ENCODE measurements at places on chromosomes 6 and 20.

GRCh38 chr20:19083136-19083621 lies 129.3 kb upstream of the SLC24A3 start:
- no peak for DNase-seq

- DNase-seq, result no peak
These were observed 68.9 kb downstream of the EDN1 start for GRCh38 chr6:12359036-12359435.

GRCh38 chr6:12801141-12801540 lies 84.6 kb downstream of the PHACTR1 start:
- DNase-seq, result no peak

DNA sequence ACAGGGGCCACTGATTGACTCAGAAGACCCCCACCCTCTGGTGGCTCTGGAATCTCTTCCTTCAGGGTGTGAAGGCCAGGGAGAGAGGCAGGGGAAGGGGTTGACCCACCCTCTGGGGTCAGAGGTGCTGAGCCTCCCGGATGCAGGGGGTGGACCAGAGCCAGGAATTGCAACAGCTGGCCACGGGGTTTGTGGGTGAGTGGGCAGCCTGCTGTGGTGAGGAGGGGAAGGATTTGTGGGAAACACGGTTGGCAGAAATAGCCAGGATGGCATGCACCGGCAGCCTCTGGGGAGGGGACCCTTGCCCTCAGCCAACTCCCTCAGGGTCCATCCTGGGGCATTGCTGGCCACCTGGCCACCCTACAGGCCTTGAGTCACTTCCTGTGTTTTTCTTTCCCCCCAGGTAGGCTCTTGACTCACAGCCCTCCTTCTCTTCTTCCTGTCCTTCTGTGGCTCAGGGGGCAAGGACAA lies 92.8 kb downstream of the MRPL14 start:
- no peak for DNase-seq

DNA sequence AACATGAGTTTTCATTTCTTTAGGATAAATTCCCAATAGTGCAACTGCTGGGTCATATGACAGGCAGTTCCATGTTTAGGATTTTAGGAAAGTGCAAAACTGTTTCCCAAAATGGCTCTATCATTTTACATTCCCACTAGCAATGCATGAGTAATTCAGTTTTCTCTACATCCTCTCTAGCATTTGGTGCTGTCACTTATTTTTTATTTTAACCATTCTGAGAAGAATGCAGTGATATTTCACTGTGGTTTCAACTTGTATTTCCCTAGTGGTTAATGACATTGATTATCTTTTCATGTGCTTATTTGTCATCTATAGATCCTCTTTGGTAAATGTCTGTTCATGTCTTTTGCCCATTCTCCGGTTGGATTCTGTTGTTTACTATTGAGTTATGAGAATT lies 82.7 kb downstream of the PHIP start:
- DNase-seq, result no peak

DNA sequence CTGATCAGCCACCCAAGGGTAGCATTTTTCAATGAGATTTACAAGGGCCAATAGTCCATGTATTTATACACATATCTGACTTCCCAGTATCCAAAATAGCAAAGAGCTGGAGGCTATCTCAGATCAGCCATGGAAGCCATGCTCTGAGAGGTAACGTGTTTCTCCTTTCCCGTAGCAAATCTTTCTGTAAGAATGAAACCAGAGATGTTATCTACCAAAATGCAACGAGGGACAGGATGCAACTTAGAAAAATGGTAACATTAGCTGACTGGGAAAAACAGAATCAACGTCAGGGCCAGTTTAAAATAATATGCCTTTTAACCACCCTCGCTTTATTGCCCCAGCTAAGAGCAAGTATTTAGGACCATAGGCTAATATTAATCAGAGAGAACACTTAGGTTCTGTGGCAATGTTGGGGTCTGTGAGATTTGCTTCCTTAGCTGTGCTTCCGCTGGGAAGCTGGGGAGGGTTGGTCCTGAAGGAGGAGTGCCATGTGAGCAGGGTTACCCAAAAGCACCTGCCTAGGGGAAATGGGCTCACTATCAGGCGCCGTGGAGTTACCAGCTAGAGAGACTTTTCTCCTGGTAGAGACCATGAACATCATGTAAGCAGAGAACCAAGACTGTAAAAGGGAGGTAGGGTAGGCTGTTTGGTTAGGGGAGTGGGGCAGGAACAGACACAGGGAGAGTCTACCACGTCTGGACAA lies 1.2 kb downstream of the ZNF831 start:
- DNase-seq, result no peak

DNA sequence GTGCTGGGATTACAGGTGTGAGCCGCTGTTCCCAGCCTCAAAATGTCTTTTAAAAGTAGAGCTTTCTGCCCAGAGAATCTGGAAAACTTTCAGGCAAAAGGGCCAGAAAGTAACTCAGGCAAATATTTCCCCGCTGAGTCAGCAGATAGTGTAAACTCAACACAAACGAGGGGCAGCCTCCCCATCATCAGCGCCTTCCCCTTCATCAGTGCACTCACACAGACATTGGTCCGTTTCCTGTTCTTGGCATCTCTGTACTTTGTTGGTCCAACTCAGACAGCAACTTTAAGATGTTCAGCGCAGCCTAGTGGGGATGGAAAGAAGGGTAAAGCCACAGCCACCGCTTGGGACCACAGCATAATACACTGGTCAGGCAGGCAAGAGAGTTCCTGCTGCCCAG lies 69.5 kb downstream of the CSE1L start:
- peak; percentile 14 for DNase-seq

GRCh38 chr6:43328528-43328927 lies 19.9 kb upstream of the CRIP3 start:
- DNase-seq, result no peak

GRCh38 chr6:48027704-48028435 lies 83.1 kb downstream of the PTCHD4 start:
- DNase-seq, result no peak

- no peak for DNase-seq
These were observed 115.8 kb downstream of the TRERF1 start for GRCh38 chr6:42335896-42336295.

GRCh38 chr6:108737594-108738546 lies 110.4 kb upstream of the ARMC2 start:
- peak; percentile 98 for DNase-seq
